ENCODE measurements at places on chromosomes 7 and 10.

- no peak for DNase-seq
These were observed 46.2 kb downstream of the PARP12 start for GRCh38 chr7:140016540-140016939.

DNA sequence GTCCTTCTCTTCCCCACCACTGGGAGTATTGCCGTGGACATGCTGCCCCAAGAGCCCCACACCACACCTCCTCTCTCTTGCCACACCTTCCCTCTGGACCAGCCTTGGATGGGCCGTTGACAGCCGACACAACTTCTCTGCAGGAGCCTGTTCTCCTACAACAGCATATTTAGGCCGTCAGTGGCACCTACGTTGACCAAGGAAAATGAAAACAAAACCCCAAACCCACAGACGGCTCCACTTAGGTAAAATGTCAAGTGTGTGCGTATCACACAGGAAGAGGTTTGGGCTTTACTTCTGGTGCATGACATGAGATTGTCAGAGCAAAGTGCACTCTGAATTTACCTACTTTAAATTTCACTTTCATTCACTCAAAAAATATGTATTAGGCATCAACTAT lies 246.6 kb downstream of the ZMYND11 start:
- DNase-seq, result peak; percentile 25

GRCh38 chr10:95841661-95842498 lies 65.9 kb upstream of the CC2D2B start:
- peak; percentile 45 for DNase-seq

DNA sequence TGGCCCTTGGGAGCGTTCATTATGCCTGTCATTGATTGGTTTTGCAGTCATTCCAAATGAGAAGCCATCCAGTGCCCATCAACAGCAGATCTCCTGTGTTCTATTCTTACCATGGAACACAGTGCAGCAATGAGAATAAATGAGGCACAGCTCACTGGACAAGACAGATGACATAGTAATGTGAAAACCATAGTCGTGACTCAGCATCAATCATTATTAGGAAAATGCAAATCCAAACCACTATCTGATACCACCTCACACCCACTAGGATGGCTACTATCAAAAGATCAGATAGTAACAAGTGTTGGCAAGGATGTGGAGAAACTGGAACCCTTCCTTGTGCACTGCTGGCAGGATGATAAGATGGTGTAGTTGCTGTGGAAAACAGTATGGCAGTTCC lies 144.7 kb downstream of the ARHGAP22 start:
- no peak for DNase-seq

- no peak for DNase-seq
These were observed 129.2 kb downstream of the BAMBI start for GRCh38 chr10:28806488-28806941.

GRCh38 chr7:151657173-151657572 lies 137.5 kb upstream of the RHEB start:
- no peak for DNase-seq

DNA sequence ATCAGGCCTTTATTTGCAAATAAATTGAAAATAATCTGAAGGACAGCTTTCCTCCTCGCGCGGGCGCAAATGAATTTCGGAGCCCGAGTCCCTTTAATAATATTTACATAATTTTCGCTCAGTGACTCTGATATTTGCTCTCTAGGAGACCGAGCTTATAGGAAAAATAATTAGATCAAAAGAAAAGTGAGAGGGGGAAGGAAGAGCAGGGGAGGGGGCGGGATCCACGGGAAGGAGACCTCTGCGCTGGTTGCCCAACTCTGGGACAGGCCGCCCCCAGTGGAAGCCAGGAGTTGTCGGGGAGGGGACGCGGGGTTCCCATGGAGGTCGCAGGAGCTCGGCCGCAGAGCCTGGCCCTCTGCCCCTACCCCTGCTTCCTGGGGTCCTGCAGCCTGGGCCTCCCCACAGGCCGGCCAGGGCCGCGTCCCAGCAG lies 5.8 kb downstream of the UNCX start:
- DNase-seq, result no peak

- DNase-seq, result no peak
These were observed 719.1 kb downstream of the AUTS2 start for GRCh38 chr7:70317356-70317755.

DNA sequence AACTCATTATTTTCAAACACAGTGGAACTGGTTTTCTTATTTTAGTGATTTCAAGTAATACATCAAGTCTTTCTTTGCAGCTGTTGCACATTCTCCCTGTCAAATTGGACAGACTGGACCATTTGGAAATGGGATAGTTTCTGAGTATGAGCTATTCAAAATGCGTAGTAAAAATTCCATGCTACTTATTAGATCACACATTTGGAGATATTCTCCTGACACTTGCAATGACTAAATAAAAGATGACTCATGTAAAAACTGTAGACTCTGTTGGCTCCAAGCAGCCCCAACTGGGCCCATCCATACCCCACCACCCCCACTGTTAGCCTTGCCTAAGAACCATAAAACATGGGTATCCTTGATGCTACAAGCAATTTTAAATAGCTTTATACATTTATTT lies 25.9 kb upstream of the BICC1 start:
- DNase-seq, result no peak

GRCh38 chr7:122379491-122379890 lies 74.9 kb upstream of the FEZF1 start:
- DNase-seq, result no peak

DNA sequence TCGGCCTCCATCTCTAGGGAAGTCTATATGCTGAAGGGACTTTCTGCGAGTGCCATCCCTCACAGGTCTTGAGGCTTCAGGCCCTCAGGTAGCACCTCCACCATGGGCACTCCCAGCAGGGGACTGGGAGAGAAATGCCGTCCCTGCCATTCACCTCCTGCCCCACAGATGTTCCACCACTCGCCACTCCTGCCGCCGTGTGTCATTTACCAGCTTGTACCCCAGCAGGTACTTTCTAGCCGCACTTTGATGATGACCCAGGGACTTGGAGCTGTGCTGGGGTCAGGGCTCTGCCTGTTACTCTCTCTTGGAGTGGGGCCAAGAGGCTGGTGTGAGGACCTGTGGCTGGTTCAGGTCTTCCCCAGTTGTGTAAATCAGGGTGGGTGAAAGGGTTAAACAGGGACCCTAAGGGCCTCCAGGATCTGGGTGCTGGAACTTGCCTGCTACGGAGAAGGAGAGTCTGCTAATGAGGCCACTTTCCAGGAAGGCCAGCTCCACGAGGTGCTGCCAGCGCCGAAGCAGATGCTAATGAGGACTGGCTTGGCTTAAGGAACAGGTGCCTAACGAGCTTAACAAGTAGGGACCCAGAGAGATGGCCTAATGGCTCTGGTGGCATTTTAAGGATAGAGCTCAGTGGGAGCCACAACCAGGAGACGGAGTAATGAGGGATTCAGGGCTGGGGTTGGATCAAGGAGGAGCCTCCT lies 32.4 kb downstream of the CRHR2 start:
- no peak for DNase-seq

GRCh38 chr7:111827863-111828504 lies 265.7 kb upstream of the IMMP2L start:
- DNase-seq, result no peak

- no peak for DNase-seq
These were observed 187.5 kb upstream of the AOAH start for GRCh38 chr7:36911788-36912187.

DNA sequence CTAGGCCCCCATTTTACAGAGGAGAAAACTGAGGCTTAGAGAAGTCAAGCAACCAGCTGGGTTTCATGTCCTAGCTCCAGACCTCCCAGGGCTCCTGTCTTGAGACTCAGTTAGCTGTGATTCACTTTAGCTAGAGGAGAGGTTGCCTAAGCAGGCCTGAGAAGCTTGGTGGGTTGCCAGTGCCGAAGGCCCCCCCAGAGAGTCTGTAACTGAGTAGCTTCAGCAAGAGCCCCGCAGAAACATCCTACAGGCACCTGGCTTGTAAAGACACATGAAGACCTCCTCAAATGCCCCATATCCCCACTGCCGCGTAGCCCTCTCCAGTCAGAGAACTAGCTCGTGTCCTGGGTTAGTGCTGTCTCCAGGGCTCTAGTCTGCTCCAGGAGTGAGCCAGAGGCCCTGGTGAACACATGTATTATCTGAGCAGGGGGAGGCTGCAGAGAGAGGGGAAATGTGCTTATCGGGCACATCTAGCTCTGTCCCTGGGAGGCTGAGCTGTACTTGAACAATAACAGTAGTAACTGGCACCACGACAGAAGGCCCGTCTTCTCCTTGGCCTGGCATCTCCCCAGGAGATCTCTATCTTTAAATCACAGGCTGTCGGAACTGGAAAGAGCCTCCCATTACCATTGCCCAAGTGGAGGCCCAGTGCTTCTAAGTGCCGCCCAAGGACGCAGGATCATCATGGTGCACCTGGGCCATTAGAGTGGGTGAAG lies 28.9 kb downstream of the UNC5B start:
- DNase-seq, result no peak

GRCh38 chr7:37643876-37644275 lies 39.7 kb upstream of the GPR141 start:
- no peak for DNase-seq

DNA sequence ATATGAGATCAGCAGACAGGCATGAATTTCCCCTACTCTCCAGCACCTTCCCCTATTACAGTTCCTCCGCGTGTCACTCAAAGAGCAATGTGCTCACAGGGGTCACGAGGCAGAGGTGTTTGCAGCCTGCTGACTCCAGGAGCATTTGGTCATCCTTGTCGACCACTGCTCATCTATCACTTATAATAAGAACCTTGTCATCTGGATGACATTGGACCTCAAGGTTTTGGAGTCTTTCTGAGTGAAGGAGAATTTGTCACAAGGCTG lies 32.9 kb upstream of the PLPP4 start:
- no peak for DNase-seq

DNA sequence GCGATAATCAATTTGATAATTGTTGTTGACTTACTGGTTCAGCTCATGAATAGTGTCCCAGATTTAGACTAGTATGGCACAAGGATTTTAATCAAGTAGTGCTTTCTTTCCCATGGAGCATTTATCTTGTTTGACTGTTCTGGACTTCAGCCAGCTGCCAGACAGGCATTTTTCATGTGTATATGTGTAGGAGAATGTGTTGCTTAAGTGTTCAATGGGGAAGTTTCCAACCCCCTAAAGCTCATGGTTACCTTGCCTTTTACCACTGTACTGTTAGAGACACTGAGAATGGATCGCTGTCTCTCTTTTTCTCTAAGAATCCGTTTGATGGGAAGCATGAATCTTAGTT lies 103.9 kb downstream of the LRRC4 start:
- DNase-seq, result no peak
